ENCODE measurements at places on chromosomes 7 and 10.
A peak's percentile ranks its signal among the peaks of the same experiment; 100 is the strongest.

- DNase-seq, result no peak
These were observed 400.7 kb upstream of the MKI67 start for GRCh38 chr10:128526791-128527375.

GRCh38 chr10:105952153-105952552, 1212.4 kb downstream of the SORCS1 start:
- peak; percentile 21 for DNase-seq

GRCh38 chr7:47577321-47577919, 4.5 kb downstream of the TNS3 start:
- DNase-seq, result peak; percentile 78

- no peak for DNase-seq
These were observed 77.3 kb upstream of the MKLN1 start for GRCh38 chr7:131250331-131250730.

GRCh38 chr10:110671788-110672579, 27.8 kb downstream of the RBM20 start:
- peak; percentile 57 for DNase-seq
